Globus pallidus (tissue), 1 donor: ENCODE measurements at places on chromosomes 2 and 18.
A peak's percentile ranks its signal among the peaks of the same experiment; 100 is the strongest.

DNA sequence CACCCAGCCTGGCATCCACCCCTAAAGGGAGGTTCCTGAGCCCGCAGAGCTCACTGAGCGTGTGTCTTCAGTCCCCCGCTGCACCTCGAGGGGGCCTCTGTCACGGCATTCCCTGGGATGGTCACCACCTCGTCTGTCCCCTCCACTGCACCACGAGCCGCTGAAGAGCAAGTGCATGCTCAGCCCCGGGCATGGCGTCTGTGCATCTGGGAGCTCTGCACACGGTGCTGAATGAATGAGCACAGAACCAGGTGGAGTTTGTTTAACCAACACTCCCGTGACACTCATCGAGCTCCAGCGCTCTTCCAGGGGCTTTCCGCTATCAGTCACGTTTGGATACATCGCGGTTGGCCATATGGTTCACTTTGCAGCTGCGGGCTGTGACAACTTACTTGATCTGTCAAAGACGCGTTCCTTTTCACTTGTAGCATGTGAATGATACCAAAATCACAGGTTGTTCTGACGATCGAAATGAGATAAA, 9.2 kb downstream of the ALLC start:
- no peak for DNase-seq

DNA sequence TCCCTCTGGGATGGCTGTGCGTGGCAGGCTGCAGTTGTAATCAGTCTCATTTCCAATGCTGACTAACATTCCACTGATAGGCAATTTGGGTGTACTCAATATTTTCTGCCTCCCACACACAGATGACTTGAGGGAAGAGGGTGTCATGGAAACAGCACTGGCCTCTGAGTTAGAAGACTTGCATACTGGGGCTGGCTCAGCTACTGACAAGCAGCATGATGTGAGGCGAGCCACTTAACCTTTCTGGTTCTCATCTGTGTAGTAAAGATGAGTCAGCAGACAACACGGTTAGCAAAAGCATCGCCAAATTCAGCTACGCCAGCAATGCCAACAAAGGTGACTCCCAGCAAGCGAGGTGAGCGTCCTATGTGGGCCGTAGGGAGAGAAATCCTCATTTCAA, 73.5 kb downstream of the COLEC12 start:
- DNase-seq: no peak

- no peak for DNase-seq
Observed at GRCh38 chr2:166375195-166375735, 479 bp downstream of the SCN9A start.

DNA sequence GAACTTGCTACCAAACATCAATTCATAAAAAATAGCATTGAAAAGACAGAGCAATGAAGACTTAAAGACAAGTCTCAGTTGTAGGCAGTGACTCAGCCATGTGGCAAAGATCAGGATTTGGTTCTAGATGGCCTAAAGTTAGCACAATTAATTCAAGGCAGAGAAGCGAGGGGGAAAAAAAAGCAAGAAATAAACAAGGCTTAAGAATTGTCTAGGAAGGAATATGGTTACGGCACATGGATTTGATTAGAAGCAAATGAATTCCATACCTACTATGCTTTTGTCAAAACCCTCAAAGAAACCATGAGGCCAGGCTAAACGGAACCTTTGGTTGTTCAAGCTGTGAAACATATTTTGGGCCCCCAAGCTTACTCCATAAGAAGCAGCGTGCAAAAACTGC, 362.2 kb upstream of the KCNH7 start:
- DNase-seq: no peak

DNA sequence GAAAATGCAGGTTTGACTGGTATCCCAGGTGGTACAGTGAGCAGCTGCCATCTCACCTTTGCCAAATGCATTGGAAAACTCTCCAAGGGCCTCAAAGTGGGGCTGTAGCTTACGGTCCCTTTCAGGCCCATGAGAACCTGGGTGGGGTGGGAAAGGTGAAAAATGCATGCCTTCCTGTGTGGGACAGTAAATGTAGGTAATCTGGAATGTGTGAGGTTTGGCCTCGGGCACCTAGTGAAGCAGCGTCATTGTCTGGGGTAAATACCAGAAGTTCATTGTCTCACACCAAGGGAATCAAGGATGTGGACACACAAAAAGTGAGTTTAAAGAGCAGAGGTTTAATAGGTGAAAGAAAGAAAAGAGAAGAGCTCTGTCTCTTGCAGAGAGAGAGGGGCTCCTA, 36.6 kb downstream of the TIMM21 start:
- DNase-seq: no peak

DNA sequence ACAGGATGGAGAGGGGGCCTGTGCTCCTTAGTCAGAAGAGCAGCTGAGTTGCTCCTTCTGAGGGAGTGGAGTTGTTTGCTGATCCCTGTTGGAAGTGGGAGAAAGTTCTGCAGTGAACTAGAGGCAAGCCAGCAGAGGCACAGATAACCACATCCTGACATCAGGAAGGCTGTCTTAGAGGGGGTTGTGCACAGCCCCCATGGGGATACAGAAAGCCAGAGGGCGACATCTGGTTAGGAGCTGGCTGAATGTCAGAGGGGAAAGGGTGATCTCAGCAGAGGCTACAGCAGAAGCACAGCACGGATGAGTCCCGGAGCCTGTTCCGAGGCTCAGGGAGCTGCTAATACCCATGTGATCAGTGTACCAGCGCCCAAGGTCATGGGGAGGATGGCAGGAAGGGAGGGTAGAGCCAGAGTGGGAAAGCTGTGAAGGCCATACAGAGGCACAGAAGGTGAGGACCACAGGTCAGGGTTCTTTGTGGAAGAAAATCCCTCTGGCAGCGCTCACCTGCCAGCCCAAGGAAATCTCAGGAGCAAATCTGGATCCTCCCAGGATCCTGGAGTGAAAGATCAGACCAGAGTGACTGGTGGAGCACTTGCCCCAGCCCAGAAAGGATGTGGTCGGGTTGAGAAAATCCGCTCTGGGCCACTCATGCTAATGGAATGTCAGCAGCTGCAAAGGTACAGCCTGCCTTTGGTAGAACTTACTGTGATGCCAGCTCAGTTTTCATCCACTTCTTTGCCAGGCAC, 111.8 kb downstream of the STPG4 start:
- peak; percentile 69 for DNase-seq

DNA sequence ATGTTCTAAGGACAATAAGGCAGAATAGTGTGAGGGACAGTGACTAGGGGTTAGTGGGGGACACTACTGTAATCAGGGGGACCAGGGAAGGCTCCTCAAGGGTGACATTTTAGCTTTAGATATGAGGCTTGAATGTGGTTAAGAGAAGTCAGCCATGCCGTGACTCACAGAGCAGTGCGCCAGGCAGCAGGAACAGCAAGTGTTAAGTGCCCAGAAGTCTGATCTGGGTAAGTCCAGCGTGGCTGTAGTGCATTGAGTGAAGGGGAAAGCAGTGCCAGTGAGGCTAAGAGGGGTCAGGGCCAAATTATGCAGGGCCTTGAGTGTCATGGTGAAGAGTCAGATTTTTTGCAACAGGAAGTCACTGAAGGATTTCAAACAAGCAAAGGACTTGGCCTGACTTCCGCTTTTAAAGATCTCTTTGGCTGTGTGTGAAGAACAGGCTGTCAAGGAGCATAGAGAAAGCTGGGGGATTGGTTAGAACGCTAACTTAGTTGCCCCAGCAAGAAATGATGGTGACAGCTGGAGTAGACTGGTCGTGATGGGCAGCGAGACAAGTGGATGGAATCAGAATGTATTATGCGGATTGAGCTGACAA, 151.5 kb downstream of the MSH2 start:
- DNase-seq: no peak

DNA sequence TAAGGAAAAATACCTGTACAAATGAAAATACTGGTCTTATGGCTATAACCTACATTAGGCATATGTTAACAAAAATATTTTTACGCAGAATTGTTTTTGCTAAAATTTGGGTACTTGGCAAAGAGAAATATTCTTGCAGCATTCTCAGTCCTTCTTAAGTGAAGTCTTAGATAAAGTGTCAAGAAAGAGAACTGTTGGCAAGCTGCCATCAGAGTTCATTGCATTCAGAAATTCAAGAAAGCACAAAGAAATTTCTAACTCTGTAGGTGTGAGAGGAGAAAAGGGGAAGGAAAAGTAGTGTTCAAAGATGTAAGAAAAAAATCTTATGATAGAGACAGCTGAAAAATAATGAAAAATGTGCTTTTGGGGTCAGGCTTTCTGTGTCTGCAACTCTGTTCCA, 86.7 kb downstream of the IRS1 start:
- no peak for DNase-seq

DNA sequence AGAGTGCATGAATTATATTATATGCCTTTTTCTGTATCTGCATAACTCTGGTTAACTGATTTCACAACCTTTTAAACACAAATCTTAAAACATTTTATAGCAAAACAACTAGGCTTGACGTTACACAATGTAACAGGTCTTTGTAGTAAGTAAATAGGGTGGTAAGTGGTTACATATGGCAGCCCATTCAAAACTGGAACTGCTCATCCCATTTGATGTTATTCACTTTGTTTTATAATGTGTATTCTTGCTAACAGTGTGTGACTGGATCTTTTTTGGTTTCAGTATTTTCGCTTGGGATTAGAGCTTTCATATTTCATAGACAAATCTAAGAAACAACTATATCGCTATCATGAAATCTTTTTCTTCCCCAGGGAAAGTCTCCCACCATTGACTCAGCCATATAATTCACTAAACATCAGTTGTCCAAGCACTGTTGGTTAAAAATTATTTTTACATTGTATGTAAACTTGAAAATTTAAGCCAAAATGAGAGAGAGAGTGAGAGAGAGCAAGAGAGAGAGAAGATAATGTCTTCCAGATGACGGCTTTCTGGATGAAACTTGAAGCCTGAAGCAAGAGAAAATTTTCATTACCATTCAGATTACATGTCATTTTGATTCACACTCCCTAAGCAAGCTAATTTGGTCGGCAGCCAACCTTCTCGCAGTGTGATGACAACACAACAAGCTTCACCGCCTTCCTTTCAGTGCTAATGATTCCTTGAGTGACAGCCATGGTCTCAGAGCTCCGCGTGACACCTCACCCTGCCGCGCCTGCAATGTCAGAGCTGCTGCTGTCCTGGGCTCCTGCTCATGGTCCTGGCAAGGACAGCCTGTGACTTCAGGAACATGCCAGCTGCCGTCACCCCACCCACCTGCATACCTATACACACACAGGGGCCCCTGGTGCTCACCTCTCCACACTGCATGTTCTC, 946.9 kb upstream of the SOX11 start:
- no peak for DNase-seq

- no peak for DNase-seq
Observed at GRCh38 chr2:109721626-109722025, 72.5 kb upstream of the RGPD5 start.

GRCh38 chr18:78622251-78622906, 357.2 kb upstream of the SALL3 start:
- no peak for DNase-seq

DNA sequence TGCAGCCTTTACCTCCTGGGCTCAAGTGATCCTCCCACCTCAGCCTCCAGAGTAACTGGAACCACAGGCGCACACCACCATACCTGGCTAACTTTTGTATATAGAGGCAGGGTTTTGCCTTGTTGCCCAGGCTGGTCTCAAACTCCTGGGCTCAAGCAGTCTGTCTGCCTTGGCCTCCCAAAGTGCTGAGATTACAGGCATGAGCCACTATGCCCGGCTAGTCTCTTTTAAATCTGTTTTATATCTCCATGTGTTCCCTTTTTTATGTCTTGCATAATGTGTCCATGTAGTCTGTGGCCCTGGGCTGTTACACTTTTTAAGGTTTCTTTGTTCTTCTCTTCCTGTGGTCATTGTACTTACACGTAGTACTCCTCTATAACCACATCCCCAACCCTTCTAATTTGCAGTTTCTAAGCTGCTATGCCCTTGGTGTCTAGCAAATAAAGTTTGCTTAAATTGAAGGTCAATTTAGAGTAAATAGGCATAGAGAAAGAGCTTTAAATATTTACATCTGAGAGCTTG, 168.2 kb downstream of the MCFD2 start:
- DNase-seq: no peak

- no peak for DNase-seq
Observed at GRCh38 chr2:146817613-146818012, 1027.2 kb upstream of the ACVR2A start.

- no peak for DNase-seq
Observed at GRCh38 chr2:224802407-224802806, 86.2 kb upstream of the CCDC195 start.

DNA sequence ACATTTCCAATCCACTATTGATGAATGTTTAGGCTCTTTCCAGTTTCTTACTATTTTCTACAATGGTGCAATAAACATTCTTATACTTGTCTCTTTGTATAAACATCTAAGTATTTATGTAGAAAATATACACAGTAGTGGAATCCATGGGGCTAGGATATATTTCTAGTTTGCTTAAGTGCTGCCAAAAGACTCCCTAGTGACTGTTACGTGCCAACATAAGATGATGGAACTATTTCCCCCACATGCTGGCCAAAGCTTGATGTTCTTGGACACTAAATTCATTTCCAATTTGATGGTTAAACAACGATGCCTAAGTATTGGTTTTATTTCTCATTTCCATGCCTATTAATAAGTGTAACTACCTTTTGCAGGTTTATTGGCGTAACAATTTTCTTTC, 378.4 kb upstream of the HNRNPA3 start:
- DNase-seq: no peak

- DNase-seq: no peak
Observed at GRCh38 chr2:109304731-109305470, 175.9 kb downstream of the SH3RF3 start.

GRCh38 chr2:119707117-119708087, 28.4 kb downstream of the TMEM177 start:
- no peak for DNase-seq

DNA sequence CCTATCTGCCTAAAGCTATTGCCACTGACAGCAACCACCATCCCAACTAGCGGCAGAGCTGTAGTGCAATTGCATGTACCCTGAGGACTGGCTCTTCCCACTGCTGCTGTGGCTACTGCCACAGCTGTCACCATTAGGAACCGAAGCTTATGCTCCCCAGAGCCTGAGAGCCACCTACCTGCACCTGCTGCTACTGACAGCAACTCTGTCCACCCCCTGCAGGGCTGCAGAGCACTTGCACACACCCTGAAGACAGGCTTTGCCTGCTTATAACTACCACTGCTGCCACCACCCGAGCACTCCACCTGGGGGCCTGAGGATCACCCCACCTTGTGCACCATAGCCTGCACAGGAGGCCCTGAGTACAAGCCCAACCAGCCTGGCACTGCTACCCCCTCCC, 217.6 kb upstream of the FOSL2 start:
- no peak for DNase-seq

DNA sequence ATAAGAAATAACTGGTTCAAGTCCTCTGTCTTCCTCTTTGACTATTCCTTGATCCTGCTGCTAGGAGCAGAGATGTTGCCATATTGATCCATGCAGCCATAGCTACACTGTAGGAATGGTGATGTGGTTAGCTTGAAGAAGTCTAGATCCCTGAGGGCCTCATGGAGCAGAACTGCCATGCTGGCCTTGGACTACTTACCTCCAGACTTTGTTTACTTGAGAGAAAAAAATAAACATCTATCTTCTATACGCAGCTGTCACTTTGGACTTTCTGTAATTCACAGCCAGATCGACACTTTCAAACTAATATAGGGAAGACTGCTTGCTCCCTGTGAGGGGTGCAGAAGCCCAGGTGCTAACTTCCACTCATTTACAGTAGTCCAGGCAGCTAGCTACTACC, 84.5 kb upstream of the NFU1 start:
- no peak for DNase-seq
